ENCODE measurements at places on chromosomes 7 and 10.

DNA sequence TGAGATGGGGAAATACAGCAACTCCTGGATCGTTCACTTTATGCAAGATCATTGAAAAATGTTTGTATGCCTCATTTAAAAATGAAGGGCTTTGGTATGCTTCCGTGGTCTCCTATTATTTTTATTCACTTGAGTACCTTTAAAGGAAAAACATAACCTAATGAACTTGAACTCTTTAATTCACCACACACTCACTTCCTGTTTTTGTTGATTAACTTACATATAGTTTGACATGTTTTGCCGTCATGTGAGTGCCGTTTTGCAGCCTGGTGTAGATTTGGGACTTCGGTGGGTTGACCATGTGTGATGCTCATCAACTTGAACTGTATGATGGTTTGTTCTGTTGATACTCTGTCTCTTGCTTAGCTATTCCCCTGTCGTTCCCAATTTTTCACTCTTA is 28.9 kb downstream of the CASP7 start:
- no peak for DNase-seq

DNA sequence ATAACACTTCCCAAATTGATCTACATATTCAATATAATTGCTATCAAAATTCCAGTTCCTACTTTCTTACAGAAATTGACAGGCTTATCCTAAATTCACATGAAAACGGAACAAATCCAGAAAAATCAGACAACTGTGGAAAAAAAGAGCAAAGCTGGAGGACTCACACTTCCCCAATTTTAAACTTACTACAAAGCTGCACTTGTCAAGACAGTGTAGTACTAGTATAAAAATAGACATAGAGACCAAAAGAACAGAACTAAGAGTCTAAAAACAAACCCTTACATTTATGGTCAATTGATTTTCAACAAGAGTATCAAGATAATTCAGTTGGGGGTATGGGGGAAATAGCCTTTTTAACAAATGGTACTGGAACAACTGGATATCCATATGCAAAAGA is 27.5 kb downstream of the LMBR1 start:
- no peak for DNase-seq

DNA sequence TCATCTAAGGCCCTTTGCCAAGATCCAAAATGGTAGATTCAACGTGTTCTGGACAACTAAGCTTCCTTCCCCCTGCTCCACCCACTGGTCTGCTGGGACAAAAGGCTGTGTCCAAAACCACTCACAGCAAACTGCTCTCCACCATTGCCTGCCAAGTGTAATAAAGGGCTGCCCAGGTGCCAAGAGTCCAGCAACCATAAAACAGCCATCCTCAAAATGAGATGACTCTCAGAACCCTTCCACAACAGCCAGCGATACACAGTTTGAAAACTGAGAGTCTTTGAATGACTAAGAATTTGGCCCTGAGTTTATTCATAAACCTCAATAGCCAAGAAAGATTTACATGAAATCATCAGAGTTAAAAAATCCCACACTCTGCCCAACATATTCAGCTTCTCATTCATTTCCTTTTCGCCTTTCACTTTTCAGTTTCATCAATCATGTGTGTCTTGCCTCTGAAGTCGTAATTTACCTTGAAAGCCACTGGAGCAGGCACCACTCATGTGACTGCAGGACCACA is 658.1 kb upstream of the MGMT start:
- no peak for DNase-seq

- no peak for DNase-seq
Observed at GRCh38 chr7:54907981-54908380, 110.8 kb upstream of the EGFR start.

DNA sequence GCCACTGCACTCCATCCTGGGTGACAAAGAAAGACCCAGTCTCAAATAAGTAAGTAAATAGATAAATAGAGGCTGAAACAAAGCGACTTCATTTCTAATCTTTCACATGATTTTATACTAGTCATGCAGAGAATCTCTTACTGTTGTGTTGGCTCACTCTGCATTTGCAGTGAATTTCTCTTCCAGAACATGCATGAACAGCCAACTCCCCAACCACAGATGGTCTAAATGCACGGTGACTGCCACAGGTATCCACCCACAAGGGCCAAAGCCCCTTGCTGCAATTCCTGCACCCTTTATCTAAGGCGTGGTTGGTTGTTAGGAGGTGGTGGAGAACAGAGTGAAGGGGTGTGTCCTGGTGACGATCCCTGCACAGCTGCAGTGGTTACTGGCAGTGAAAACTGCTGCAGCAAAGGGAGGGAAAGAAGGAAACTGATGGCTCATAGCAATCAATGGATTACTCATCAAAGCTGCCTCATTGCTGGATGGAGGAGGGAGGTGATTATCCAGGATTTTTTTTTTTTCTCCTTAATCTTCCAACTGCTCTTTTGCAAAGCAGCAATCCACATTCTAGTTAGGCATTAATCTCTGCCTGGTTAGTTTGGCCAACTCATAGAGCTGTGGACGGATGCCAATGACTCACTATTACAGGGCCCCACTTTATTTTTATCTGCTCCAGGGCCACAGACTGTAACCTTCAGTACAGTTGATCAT is 50.6 kb downstream of the PRTFDC1 start:
- no peak for DNase-seq

GRCh38 chr7:45446195-45446944 is 127.8 kb upstream of the ADCY1 start:
- DNase-seq: no peak

DNA sequence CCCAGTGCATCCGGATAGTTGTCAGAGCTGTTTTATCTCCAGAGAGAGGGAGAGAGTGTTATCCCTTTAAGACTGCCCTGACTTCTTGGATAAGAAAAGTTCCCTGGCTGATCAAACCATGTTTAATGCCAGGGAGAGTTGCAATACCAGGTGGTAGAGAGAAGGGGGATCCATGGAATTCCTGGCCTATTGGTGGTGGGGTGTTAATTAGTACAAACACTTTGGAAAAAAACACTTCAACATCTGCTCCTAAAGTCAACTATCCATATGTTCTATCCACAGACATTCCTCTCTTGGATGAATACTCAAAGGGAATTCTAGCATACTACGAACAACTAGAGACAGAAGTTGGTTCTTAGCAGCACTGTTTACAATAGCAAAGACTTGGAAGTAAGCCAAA is 307.2 kb downstream of the TCERG1L start:
- DNase-seq: no peak

DNA sequence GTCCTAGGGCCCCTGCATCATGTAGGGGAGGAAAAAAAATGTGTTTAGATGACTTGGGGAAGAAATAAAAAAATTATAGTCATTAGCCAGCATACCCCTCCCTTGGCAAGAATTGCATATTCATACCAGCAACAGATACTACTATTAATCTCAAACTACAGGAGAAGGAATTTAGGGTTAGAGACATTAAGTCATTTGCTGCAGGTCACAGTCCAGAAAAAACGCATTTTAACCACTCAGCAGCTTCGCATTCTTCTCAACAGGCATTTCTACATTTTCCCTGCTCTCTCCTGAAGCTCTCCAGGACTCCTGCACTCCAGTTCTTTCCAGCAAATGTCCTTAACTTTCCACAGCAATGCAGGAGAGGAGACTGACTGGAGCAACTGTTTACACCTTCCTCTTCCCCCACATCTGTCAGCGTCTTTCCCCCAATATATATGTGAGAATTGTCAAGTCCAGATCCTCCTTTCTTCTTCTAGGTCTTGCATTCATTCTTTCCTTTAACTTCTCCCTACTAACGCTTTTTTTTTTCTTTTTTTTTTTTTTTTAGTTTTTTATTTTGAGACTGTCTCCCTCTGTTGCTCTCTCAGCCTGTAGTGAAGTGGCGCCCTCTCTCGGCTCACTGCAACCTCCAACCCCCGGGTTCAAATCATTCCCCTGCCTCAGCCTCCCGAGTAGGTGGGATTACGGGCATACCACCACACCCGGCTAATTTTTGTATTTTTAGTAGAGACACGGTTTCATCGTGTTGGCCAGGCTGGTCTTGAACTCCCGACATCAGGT is 35.6 kb downstream of the PRPS1L1 start:
- no peak for DNase-seq

GRCh38 chr7:22406715-22407114 is 49.8 kb upstream of the RAPGEF5 start:
- no peak for DNase-seq

GRCh38 chr7:153522261-153522660 is 529.9 kb upstream of the DPP6 start:
- no peak for DNase-seq

DNA sequence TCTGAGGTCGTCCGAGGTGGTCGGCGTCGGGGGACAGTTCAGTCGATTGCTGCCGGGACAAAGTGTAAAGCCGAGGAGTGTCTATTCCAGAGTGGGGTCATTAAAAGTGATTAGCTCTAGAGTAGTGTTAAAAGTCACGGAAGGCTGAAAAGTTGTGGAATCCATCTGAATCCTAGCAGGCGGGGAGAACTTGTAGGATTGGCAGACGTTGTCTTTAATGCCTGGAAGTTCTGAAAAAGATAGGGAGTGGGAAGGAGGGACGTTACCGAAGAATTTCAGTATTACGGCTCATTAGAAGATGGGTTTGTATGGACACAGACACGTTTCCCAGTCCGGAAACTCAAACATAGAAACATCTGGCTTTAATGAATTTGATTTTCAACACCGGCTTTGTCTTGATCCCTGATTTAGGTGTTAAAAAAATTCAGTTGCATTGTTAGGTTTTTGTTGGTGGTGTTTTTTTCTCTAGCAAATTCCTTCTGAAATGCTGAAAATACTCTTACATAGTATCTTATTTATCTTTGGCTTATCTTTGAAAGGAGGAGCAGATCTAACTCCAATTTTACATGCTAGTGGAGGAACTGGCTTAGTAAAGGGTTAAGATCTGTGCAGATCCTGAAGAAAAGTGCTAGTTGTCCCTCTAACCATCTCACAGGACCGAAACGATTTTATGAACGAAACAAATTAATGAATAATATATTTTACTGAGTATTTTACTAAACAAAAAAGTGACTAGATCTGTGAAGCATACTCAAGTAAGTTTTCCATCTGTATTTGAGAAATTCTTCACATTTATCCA is 900 bp downstream of the MKLN1 start:
- no peak for DNase-seq

- DNase-seq: no peak
Observed at GRCh38 chr10:59098387-59098786, 78.1 kb upstream of the PHYHIPL start.

- no peak for DNase-seq
Observed at GRCh38 chr7:85014936-85015660, 171.8 kb downstream of the SEMA3D start.

GRCh38 chr7:95095966-95096540 is 188.7 kb downstream of the PPP1R9A start:
- DNase-seq: no peak

DNA sequence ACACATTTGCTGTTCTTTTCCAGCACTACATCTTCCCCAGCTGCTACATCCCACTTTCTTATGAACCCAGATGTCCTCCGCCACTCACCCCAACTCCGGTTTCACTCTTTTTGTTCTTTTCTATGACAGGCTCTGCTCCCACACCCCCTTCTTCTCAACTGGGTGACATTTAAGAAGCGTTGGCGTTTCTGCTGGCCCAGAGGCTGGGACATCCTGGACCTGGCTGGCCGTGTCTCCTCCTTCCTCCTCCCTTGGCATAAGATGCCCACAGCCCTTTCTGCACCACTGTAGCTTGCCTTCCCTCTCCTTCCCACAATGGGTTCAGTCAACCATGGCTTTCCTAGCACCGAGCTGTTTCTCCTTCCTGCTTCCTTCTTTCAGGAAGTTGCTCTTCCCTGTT is 9.4 kb upstream of the CALML5 start:
- DNase-seq: no peak

DNA sequence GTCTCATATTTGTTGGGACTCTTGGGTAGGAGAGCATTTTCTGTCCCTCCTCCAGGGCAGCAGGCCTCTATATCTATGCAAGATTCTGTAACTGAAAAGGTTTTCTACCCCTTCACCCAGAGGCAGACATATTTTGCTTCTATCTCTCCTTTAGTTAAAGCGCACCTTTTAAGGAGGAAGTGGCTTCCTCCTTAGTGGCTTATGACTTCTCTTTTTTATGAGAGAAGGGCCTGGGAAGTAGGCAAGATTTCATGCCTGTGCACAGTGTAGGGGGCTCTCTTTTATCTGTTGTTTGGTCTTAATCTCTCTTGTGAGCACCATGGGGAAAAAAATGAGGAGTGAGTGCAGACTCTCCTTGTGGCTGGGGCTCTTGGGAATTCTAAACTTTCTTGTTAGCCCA is 122.1 kb downstream of the LRMDA start:
- DNase-seq: no peak

- DNase-seq: no peak
Observed at GRCh38 chr10:109030581-109031210, 892.6 kb downstream of the XPNPEP1 start.

- peak; percentile 21 for DNase-seq
Observed at GRCh38 chr10:71684356-71685173, 35.0 kb downstream of the C10orf105 start.

- no peak for DNase-seq
Observed at GRCh38 chr10:132223611-132224342, 37.0 kb downstream of the DPYSL4 start.

GRCh38 chr7:151126491-151127137 is 40.3 kb downstream of the AGAP3 start:
- no peak for DNase-seq

GRCh38 chr7:37462138-37462537 is 13.5 kb upstream of the ELMO1 start:
- DNase-seq: no peak

DNA sequence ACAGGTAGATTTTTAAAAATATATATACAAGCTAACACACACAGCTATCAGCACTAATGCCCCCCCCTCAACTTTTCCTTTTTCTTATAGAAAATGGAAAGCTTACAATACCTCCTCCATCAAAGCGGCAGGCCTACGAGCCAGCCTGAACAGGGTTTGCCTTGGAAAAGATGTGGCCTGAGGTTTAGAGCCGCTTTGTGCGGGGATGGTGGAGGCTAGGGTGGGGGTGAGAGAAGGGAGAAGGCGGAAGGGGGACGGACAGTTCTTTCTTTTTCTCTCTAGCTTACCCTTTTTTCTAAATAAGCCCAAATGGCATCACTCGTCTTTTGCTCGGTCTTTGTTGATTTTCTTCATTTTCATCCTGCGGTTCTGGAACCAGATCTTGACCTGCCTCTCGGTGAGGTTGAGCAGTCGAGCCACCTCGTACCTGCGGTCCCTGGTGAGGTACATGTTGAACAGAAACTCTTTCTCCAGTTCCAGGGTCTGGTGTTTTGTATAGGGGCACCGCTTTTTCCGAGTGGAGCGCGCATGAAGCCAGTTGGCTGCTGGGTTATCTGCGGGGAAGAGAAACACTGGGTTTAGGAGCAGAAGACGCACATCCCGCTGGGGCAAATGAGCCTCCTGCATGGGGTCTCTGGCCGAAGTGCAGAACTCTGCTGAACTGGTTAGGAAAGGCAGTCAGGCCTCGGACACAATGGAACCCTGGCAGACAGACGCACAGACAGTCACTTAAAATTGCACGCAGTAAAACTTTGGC is 1.9 kb downstream of the HOXA9 start:
- no peak for DNase-seq

GRCh38 chr7:138338361-138338760 is 121.7 kb upstream of the TRIM24 start:
- no peak for DNase-seq

DNA sequence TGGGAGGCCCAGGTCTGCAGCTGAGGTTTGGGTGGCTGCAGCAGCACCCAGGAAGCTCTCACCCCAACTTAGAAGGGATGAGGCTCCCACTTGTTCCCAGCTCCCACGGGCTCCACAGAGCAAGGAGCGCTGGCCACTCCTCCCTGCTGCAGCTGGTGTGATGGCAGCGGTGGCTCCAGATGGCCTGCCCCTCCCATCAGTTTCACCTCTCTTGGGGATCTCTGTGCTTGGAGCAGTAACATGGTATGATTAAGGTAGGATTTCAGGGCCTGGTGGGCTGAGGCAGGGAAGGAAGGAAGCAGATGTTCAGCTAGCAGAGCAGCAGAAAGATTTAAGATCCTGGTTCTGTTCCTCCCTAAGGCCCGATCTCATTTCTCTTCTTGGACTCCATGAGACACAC is 66.8 kb upstream of the KIF5B start:
- DNase-seq: no peak

Data from activated naive CD4-positive, alpha-beta T cell treated with anti-CD3 and anti-CD28 coated beads, Interleukin-2, amount 50 U/mL, for 16 hours (primary cell).